ENCODE measurements at places on chromosomes 16 and 17.

DNA sequence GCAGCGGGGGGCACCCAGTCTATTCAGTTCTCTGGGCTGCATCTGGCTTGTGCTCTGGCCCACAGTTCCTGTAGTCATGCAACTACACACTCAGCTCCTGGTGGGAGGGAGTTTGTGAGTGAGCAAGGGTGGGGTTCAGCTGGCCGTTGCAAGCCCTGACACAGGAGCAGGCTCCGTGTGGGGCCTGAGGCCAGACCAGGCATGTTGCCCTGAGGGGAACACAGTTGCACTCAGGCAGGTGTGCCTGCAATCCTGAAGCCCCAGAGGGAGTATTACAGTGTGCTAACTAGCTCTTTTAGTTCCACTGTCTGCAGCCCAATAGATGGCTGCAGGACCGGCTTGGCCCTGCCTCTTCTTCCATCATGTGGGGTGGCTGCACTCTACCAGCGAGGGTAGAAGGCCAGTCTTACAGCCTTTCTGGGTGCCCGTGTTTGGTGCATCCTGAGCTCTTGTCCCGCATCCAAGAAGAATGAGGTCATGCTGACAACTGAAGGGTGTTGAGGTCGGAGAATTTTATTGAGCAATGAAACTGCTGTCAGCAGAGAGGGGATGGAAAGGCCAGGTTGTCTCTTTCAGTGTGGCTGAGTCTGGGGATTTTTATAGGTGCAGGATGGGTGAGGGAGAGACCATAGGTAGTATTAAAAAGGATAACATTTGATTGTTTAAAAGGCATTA, 49.9 kb upstream of the ELAC2 start:
- no peak for DNase-seq

GRCh38 chr16:67814567-67814966, 7.9 kb downstream of the TSNAXIP1 start:
- DNase-seq = no peak

GRCh38 chr17:49694847-49695697, 12.7 kb downstream of the SLC35B1 start:
- peak; percentile 32 for DNase-seq

DNA sequence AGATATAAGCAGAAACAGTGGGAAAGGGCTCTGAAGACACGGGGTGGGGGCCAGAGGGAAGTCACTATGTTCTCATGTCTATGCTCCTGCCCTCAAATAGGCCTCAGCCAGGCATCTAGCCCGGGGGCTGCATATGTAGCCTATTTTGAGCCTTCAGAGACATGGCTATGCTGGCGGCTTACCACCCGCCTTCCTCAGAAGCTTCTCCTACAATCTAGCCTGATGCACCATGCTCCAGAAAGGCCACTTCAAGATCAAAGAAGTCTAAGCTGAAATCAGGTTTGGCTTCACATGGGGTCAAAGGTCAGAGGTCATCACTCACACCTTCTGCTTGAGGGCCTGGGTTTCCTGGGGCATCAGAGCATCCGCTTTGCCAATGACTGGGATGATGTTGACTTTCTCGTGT, 1.6 kb downstream of the SEPTIN1 start:
- DNase-seq = no peak

DNA sequence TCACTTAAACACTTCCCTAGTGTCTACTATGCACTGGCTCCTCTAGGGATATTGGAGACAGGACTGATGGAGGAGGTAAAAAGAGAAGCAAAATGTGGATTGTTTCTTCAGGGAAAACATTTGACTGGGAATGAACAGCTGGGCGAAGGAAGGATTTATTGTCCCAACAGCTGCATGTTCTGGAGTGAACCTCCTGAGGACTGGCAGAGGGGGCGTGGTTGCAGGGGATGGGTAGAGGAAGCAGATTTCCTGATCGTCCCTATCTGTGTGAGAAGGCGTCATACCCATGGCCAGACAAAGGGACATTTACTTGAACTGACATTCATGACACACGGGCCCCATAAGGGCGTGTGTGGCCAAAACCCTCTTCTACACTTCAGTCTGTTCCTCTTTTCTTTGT, 321.5 kb downstream of the MAP2K4 start:
- DNase-seq = no peak

- no peak for DNase-seq
Measured at GRCh38 chr16:709566-710499, 4.2 kb upstream of the FBXL16 start.

- peak; percentile 78 for DNase-seq
Measured at GRCh38 chr17:45248132-45248957, 13.5 kb downstream of the SPATA32 start.

- DNase-seq = no peak
Measured at GRCh38 chr16:23908790-23909189, 73.0 kb downstream of the PRKCB start.

- DNase-seq = no peak
Measured at GRCh38 chr17:47843391-47843730, 2.3 kb upstream of the SCRN2 start.

DNA sequence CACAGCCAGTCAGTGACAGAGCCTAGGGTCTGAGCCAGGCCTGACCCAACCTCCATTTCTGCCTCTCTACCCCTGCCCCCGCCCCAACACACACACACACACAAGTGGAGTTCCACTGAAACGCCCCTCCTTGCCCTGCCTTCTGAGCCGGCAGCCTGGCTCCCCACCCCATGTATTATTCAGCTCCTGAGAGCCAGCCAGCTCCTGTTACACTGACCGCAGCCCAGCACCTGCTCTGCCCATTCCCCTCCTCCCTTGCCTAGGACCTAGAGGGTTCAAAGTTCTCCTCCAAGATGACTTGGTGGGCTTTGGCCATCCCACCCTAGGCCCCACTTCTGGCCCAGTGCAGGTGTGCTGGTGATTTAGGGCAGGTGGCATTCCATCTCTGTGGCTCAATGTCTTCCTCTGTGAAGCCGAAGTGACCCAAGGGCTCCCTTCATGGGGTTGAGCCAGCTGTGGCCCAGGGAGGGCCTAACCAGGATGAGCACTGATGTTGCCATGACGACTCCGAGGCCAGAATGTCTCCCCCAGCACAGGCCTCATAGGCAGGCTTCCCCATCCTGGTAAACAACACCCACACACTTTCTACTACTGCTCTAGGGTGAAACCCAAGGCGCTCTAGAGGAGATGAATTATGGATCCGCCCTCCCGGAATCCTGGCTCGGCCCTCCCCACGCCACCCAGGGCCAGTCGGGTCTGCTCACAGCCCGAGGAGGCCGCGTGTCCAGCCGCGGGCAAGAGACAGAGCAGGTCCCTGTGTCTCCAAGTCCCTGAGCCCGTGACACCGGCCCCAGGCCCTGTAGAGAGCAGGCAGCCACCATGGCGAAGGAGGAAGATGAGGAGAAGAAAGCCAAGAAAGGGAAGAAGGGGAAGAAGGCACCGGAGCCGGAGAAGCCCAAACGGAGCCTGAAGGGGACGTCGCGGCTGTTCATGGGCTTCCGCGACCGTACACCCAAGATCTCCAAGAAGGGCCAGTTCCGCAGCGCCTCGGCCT, 9.7 kb downstream of the MYO15A start:
- DNase-seq = no peak

GRCh38 chr17:8904201-8904600, 36.7 kb upstream of the PIK3R6 start:
- DNase-seq = no peak

DNA sequence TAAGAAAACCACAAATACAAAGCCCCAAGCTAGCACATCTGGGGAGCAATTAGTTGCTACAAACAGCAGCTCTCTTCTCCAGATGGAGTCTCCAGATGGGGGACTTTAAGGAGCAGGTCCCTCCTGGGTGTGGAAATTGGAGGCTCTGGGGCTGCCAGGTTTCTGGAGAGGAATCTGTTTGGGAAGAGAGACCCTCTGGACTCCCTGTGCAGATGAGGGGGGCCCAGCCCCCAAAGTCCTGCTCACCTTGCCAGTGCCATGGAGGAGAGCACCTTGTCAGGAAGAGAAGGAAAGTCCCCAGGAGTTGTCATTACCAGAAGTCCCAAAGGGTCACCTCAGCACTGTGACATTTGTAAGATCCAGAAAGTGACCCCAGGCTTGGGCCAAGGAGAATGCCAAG, 14.8 kb downstream of the TEKT5 start:
- DNase-seq = no peak

GRCh38 chr17:47763913-47764582, 31.0 kb downstream of the TBX21 start:
- DNase-seq = no peak

- peak; percentile 43 for DNase-seq
Measured at GRCh38 chr17:77425791-77426641, 285.2 kb downstream of the SEC14L1 start.

- DNase-seq = peak; percentile 76
Measured at GRCh38 chr16:30409125-30410060, 2.0 kb downstream of the ZNF771 start.

GRCh38 chr17:67867591-67867990, 42.3 kb downstream of the BPTF start:
- no peak for DNase-seq

DNA sequence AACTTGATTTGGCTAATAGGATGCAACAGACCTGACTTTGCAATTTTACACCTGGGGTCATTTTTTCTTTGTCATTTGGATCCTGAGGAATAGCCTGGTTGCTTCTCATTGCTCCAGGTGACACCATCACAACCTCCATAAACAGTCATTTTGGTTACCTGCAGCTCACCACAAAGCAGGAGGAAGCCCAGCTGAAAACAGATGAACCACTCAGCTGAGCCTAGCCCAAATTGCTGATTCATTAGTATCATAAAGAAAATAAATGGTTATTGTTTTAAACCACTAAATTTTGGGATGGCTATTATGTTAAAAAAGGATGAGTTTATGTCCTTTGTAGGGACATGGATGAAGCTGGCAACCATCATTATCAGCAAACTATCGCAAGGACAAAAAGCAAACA, 841.0 kb upstream of the EEF2KMT start:
- no peak for DNase-seq

DNA sequence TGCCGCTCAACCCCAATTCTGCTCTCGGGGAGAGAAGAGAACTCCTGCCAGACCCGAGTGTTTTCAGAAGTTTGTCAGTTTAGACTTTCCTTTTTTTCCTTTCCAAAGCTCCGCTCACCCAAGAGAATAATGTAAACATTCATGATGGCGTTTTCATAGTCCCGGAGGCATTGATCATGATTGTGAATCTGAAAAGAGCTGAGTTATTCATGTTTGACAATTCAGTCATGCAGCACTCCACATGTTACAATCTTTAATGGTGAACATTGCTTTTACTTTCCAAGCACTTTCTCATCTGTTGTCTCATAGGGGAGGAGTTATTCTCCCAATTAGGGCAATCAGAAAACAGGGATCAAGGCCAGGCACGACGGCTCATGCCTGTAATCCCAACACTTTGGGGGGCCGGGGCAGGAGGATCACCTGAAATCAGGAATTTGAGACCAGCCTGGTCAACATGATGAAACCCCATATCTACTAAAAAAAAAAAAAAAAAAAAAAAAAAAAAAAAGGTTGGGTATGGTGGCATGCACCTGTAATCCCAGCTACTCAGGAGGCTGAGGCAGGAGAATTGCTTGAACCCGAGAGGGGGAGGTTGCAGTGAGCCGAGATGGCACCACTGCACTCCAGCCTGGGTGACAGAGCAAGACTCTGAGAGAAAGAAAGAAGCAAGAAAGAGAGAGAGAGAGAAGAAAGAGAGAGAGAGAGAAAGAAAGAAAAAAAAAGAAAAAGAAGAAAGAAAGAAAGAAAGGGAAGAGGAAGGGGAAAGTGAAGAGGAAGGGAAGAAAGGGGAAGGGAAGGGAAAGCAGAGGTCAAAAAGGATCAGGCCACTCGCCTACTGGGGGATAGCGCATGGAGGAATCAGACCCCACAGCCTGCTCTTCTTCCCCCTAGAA, 70.0 kb upstream of the TNRC6C start:
- no peak for DNase-seq

DNA sequence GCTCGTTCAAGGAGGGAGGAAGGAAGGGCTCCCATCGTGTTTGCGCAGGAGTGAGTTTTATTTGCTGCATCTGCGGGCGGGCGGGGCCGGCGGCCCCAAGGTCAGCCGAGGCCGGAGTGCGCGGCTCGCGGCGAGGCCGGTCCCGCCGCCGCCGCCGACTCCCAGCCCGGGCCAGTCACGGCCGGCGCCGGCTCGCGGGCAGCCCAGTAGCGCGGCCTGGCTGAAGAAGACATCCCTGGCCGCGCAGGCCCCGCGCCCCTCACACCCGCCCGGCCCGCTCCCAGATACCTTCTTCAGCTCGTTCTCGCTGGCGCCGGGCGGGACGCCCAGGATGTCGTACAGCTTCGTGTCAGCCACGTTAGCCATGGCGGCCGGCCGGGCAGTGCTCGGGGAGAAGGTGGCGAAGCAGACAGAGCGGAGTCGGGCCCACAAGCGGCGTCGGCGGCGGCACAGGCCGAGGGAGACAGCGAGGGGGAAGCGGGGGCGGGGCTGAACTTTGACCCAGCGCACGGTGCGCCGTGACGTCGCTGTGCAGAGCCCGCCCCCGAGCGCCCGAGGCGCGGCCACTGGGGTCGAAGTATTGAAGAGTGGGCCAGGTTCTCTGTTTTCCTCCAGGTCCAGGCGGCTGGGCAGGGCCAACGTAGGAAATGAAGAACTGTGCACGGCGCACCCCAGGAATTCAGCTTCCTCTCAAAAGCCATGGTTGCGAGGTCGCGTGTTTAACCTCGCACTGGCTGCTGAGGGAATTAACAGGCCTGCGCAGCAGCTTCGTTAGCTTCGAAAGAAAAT, at the start of gene DNAJA2:
Gene DNAJA2 (minus strand): TSS at position 468 of the 789 bp plus-strand sequence. CDS start 102 bp downstream, at position 366.
- peak; percentile 80 for DNase-seq

DNA sequence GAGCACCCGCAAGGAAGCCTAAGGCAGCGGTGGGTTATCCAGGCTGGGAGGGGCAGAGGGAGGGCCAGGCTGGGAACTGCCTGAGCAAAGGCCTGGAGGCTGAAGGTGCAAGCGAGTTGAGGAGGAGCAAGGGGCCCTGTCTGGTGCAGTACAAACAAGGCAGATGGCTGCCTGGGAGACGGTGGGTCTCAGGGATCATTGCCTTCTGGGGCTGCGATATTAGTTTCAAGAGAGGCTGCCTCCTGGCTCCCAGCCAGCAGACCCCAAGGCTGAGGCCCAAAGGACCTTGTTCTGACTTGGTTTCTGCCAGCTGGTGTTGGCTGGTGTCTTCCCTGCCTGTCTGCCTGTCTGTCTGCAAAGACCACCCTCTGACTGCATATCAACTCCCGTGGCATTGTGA, 154.0 kb downstream of the IRF8 start:
- DNase-seq = no peak

DNA sequence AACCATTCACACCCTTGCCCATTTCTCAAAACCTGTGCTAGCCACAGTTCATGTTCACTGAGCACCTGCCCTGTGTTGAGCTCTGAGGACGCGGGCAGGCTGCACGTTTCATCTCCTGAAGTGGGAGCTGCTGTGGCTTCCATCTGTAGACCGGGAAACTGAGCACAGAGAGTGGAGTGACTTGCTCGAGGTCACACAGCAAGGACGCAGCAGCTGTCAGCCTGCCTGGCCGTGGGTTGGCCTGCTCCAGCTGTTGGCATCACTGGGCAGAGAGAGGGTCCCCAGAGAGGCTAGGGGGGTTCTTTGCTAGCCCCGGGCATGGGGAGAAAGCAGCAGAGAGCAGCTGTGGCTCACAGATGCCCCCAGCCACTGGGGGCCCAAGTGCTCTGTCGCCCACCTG, 28.8 kb downstream of the ZFPM1 start:
- DNase-seq = no peak

- no peak for DNase-seq
Measured at GRCh38 chr17:77544347-77545110, 403.8 kb downstream of the SEC14L1 start.

- DNase-seq = no peak
Measured at GRCh38 chr16:56108056-56108471, 83.2 kb upstream of the GNAO1 start.

GRCh38 chr16:19639986-19640421, 78.0 kb downstream of the KNOP1 start:
- peak; percentile 16 for DNase-seq

Measured in T-helper 22 cell (primary cell).